Muscle of leg (tissue), 16 donors: ENCODE measurements at places on chromosomes 5 and 9.

DNA sequence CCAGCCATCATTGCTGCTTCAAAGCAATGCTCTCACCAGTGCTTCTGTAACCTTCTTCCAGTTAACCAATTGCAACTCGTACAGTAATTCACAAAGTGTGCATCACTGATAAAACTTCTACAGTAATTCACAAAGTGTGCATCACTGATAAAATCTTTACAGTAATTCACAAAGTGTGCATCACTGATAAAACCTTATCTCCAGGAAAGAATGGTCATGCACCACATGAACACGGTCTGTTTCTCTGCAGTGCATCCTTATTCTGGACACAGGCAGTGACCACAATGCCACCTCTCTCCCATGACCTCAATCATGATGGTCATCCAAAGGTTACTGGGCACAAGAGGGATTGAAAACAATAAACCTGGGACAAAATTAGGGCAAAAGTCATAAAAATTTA lies 153.6 kb downstream of the TSSK1B start:
- no peak for DNase-seq

DNA sequence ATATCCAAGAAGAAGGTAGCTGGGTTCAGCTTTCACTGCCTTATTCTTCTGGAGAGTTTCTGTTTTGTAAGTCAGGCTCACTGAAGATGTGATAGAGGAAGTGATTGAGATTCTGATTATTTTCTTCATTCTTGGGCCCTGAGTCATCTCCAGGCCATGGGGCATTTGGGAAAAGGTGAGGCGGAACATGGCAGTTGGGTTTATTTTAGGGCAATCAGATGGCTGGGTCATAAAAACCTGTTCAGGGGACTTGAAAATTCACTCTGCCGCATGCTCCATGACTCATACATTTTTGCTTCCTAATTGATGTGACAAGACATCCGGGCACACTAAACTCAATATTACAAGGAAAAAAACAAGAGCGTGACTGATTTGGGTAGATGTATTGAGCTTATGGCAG lies 265.7 kb upstream of the KLF4 start:
- DNase-seq, result peak; percentile 41

- DNase-seq, result peak; percentile 85
Measured at GRCh38 chr9:129596541-129597331, 24.2 kb downstream of the C9orf50 start.

GRCh38 chr9:90053027-90053426 lies 448.2 kb downstream of the GADD45G start:
- no peak for DNase-seq

DNA sequence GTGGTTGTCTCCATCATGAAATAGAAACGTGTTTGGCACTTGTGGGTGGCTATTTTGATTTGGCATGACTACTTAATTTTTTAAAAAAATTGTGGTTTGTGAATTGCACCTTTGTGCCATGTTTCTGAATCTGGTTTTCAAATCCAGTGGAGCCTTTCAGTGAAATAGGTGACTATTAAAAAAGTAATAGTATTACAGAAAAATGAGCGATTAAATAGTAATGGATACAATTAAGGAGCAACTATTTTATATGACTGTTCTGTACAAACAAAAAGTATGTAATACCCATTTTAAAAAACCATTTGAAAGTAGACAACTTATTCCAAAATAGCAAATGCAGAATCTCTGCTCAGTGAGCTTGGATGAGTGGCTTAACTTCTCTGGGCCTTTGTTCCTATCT lies 3.0 kb downstream of the SOWAHA start:
- no peak for DNase-seq

DNA sequence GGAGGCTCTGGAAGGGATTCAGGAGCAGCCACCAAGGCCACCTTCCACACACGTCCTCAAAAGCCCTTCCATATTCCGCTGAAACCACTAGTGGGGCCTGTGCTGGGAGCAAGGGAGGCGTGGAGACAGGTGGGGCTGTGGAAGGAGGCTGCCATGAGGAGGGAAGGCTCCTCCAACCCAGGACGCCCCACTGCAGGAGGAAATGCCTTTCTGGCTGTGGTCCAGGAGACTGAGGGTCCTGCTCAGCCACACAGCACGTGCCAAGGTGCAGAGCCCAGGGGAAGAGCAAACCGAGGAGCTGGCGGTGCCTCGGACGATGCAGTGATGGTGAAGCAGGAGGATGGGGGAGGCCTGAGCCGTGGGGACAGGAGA lies 49.5 kb downstream of the ADAMTS2 start:
- no peak for DNase-seq

DNA sequence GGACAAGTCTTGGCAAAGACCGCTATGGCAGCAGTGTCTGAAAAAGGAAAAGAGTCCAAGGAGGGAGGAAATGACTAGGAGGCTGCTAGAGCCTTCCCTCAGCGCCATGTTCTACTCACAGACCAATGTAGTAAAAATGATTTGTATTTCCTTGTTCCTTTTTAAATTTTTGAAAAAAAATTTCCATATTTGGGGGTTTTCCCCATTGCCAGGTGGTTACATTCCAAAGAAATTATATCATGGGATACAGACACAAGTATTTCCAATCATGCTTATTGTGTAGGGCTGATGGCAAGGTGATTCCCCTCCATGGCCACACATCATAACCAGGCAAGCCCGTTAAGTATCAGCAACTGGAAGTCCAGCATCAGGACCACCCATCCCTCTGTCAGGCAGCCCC lies 138.2 kb downstream of the PIP5K1B start:
- DNase-seq, result no peak

DNA sequence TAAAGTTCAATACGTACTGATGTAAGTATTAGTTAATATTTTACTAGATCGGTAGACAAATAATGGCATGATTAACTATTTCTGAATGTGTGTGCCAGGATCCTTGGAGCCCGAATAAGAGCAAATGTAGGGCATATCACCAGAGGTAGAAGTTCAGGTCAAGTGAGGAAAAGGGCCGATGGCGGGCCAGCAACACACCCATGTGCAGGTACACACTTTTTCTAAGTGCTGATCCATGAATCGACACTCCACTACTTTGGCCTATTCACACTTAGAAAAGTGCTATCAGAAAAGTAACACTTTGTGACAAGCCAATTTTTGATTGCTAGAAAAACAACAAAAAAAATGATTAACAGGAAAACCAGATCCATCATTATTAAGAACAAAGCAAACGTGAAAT lies 150.3 kb downstream of the AUH start:
- DNase-seq, result no peak

DNA sequence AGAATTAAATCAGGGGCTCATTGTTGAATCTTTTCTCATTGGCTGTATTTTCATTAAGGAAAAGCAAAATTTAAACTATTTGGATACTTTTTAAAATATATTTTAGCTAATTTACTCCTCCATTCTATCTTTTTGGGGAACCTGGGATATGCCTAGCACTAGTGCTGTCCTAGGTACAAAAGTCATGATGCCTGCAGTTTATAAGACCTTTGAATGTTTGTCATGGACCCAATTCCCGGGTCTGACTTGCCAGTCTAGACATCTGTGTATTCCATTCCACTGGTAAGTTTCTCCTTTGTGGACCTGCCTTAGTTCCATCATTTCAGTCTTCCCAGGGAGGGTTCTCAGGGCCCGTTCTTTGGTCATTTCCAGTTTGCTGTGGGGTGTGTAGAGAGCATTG lies 63.0 kb downstream of the WWC1 start:
- no peak for DNase-seq

DNA sequence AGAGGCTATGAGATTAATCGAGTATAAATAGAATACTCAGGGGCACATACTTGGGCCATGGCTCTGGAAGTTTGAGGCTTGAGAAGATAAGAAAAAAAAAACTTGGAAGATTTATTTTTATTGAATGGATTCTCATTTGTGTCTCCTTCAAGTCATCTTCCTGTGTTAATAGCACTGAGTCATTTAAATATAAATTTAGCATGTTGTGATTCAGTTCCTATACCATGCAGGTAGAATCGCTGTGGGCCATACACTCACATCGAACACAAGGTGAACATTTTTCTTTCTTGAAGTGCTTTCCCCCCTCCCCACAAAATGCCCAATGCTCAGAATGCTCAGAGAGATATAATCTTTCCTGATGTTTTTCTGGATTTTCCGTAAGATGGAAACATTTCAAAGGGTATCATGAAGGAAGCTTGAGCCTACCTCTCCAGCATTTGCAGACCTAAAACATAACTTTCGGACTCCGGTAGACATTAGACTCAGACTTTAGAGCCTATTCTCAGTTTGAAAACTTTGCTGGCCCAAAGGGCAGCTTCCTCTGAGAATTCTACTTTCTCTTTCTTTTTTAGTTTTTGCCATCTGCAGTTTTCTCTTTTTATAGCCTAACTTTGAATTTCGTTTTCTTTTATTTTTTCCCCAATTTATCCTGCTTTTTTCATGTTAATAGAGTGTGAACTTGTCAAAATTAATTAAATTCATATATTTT lies 737.6 kb upstream of the NUDT12 start:
- no peak for DNase-seq

DNA sequence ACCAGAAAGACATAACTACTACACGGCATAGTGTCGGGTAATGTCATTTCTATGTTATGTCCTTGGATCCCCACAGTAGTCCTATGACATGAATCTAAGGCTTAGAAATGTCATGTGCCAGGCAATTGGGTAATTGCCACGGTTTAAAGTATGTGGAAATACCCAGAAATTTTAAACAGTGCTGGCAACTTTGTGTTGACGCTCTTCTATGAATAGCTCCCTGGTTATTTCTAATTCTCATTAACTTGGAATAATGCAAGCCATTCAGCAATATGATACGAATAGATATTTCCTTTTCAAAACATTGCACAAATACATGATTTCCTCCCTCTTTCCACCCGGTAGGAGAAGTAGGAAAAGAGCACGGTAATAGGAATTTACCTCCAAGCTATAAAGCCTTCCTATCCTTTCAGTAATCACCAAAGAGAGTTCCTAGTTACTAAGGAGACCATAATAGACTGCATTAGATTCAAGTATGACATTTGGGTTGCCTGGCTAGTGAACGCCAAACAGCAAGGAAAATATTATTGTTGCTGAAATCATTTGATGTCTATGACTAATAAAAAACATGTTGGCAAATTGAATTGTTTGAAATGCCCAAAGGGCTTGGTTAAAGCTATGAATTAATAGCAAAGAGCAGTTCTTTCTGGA lies 168.4 kb downstream of the CCDC192 start:
- DNase-seq, result peak; percentile 58

DNA sequence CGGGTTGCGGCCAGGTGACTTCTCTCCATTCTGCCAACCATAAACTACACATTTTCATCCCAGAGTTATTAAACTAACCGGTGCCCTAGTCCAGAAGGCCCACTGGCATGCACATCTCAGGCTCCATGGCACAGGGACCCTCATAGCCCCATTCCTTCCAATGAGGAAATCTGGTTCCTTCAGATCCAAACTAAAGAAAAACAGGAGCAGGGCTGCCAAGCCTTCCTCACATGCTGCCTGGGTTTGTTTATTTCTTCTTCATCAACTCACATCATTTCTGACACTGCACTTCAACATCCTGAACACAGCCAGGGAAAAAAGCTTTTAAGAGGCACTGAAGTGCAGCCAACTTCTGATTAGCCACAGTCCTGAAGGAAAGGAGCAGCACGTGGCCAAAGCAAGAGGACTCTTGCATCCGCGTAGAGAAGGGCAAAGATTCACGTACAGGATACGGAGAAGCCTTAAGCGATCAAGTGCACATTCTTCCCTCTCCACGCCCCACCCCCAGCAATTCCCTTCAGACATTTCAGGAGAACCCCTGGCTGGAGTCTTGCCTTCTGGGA lies 22.5 kb downstream of the LHFPL2 start:
- peak; percentile 70 for DNase-seq

- no peak for DNase-seq
Measured at GRCh38 chr9:96084331-96084734, 208.8 kb downstream of the ERCC6L2 start.

DNA sequence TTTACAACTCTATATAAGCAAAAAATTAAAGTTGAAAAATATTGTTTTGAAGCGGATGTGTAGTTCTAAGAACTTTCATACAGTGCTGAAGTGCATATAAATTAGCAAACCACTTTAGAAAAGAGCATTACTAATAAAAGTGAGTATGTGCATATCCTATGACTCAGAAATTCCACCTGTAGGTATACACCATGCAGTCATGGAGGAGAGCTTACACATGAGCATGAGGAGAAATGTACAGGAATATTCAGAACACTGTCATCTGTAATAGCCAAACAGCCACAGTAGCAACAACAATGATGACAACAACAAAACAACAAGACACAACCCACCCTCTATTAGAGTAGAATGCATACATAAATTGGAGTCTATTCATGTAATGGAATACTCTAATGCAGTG lies 138.2 kb upstream of the ARRDC3 start:
- no peak for DNase-seq

GRCh38 chr9:125656560-125656959 lies 50.4 kb downstream of the MAPKAP1 start:
- no peak for DNase-seq

- peak; percentile 50 for DNase-seq
Measured at GRCh38 chr5:175694371-175695160, 36.7 kb downstream of the HRH2 start.

DNA sequence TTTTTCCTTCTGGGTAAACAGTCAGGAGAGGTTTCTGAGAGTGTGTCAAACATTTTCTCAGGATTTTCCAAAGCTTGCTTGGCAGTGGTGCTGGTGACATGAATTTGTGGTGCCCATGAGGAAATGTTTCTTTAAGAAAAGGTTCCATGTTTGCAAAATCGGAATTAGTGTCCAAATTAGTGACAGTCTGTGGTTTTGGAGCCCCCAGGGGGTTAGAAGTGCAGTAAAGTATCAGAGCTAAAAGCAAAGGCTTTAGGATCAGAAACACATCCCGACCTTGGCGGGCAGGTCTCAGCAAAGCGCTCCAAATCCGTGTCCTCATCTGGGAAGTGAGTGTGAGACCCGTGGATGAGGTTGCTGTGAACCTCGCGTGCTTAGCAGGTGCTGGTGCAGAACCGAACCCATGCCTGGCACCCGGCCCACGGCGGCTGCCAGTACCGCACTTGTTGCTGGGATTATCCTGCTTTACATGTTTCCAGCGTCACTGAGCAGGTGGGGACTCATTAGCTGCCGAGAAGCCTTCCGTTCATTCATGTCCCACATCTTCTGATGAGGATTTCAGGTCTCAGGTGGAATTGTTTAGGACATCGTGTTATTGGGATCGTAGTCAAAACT lies 70.8 kb upstream of the COL5A1 start:
- peak; percentile 50 for DNase-seq

DNA sequence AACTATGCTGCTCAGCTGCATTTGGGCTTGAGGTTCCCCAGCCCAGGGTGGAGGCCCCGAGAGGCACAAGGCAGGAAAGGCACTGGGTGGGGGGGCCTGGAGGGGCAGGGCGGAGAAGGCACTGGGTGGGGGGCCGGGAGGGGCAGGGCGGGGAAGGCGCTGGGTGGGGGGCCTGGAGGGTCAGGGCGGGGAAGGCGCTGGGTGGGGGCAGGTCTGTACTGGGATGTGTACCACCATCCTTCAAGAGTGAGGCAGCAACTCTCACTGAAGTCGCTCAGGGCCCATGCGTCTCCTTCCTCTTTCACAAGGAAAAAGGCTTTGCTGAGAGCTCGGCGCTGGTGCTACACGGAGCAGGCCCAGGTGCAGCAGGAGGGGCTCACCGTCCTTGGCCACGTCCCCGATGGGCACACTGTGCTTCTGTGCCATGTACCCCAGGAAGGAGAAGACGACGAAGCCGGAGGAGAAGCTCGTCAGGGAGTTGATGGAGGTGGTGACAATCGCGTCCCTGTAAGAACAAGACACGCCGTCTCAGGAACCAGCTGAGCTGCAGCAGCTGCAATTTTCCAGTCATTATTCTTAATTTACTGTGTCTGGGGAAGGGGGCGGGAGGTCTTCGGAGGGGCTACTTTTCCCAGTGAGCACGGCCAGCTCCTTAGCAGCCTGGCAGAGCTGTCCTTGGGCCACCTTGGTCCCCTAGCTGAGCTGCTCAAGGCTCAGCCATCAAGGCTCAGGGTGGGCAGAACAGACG lies 30.8 kb downstream of the SLC6A3 start:
- DNase-seq, result no peak

- no peak for DNase-seq
Measured at GRCh38 chr5:112691758-112692157, 45.9 kb upstream of the APC start.
